ENCODE measurements at places on chromosomes 1 and 21.

DNA sequence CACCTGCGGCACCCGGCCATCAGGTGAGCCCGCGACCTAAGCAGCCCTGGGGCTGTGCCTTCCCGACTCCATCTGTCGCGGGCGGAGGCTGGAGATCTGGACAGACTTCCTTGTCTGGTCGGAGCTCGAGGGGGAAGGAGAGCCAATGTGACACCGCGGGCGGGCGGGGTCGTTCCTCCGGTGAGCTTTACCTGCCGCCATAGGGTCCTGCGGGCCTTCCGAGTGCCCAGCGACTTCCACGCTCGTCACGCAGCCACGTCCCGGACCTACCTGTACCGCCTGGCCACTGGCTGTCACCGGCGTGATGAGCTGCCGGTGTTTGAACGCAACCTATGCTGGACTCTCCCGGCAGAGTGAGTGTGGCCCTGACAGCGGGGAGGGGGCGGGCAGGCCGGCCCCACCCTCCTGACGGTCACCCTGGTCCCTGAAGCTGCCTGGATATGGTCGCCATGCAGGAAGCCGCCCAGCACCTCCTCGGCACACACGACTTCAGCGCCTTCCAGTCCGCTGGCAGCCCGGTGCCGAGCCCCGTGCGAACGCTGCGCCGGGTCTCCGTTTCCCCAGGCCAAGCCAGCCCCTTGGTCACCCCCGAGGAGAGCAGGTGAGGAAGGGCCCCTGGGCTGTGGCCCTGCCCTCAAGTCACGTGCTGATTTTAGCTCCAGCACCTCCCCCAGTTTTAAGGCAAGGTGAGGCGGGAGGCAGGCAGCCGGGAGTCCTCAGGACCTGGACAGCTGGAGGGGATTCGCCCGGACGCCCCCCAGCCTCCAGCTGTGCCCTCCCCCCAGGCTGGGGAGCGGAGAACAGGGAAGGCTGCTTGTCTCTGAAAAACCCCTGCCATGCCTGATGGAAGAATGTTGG lies 1.1 kb downstream of the PUSL1 start:
- DNase-seq = no peak

GRCh38 chr1:107076841-107077240 lies 20.4 kb downstream of the PRMT6 start:
- DNase-seq = peak; percentile 81

GRCh38 chr1:13950637-13951036 lies 250.6 kb downstream of the PRDM2 start:
- no peak for DNase-seq

GRCh38 chr1:163072658-163073057 lies 3.5 kb downstream of the RGS4 start:
- DNase-seq = peak; percentile 51

- no peak for DNase-seq
Measured at GRCh38 chr1:218890451-218890850, 283.2 kb upstream of the LYPLAL1 start.

GRCh38 chr1:201719812-201720521 lies 109.0 kb upstream of the IPO9 start:
- peak; percentile 76 for DNase-seq

DNA sequence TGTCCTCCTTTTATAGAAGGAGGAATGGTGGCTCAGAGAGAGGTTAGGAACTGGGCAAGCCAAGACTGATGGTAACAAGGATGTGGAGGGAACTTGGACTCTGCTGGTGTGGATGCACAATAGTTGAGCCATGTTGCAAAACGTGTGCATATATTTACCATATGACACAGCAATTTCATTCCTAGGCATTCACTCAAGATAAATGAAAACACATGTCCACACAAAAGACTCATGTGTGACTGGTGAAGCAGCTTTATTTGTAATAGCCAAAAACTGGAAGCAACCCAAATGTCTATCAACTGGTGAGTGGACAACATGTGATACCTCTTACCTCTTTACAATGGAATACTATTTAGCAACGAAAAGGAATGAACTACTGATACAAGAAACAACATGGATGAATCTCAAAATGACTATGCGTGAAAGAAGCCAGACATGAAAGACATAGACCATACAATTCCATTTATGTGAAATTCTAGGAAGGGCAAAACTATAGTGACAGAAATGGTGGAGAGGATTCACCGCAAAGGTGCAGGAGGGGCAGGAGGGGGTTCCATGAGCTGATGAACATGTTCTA lies 36.2 kb downstream of the CAMK2N1 start:
- peak; percentile 88 for DNase-seq

DNA sequence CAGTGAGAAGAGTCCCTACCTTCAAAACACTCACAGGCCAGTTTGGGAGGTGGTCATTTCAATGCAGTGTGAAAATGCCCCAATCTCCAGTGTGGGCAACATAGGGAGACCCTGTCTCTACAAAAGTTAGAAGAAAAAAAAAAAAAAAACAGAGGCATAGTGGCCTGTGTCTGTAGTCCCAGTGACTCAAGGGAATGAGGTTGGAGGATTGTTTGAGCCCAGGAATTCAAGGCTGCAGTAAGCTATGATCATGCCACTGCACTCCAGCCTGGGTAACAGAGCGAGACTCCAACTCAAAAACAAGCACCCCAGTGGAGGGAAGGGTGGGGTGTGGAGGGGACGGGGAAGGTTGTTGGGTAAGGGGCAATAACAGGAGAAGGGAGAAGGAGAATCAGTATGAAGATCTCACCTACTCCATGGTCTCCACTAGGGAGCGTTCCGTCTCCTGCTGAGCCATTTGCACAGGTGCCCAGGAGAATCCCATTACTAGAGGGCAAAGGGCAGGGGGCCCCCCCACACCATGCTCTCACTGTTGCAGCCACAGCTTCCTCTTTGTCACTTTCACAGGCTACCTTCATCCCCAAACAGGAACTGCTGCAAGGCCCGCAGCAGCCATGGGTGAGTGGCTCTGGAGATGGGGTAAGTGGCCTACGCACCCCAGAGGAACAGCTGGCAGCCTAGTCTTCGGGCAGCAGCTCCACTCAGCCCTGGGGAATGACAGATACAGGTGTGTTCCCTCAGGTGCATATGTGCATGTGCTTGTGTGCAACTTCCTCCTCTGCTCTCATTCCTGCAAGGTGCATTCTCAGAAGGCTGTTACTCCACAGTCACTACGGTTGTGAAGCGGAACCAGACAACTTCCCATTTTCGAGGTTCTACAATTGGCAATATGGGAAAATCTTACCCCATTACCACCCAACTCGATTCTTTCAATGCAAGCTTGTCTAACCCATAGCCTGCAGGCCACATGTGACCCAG lies 87.9 kb upstream of the LYST start:
- DNase-seq = peak; percentile 27

GRCh38 chr1:28519946-28520725 lies 14.3 kb downstream of the RCC1 start:
- no peak for DNase-seq

DNA sequence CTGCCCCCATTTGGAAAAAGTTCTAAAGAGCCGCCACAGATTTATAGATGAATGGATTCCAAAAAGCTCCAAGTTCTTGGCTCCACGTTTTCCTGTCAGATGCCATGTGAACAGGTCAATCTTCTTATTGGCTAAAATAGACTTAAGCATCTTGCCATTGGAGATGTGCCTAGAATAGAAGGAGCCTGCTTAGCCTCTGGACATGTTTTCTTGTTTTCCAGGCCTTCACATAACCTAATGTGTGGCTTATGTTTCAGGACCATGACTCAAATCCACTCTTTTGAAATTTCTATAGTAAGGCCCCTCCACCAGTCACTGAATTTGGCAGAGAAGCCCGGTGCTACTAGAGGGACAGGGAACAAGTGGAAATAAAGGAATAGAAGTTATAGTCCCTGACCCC lies 31.5 kb downstream of the PHC2 start:
- no peak for DNase-seq

DNA sequence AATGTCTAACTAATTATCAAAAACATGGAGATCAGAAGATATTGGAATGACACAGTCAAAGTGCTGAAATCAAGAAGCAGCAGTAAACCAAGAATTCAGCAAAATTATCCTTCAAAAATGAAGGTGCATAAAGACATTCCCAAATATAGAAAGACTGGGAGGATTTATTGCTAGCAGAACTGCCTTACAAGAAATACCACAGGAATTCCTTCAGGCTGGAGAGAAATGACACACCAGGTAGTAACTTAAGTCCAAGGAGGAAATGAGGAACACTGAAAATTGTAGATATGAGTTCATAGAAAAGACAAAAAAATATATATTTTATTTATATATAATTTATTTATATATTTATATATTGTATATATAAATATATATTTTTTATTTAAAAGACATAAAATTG lies 217.2 kb downstream of the RPS6KC1 start:
- peak; percentile 82 for DNase-seq

GRCh38 chr1:87045761-87046304 lies 131.4 kb downstream of the HS2ST1 start:
- DNase-seq = peak; percentile 31

- DNase-seq = no peak
Measured at GRCh38 chr1:198116069-198116468, 40.7 kb upstream of the NEK7 start.

DNA sequence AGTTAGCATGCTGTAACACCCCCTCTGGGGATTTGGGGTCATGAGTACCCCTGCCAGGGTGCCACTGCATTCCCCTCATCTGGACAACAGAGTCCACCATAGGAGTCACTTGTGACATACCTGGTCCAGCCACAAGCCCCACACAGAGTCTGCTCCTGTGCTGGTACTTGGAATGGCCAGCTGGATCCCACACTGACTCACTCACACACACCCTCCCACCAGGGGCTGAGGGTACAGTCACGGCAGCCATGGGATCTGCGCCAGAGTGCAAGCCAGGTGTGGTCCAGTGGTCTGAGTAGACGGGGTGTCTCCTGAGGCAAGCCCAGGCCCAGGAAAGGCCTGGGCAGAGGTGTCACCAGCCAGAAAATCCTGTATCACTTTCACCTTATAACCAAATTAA lies 67.7 kb downstream of the MRPL39 start:
- no peak for DNase-seq

DNA sequence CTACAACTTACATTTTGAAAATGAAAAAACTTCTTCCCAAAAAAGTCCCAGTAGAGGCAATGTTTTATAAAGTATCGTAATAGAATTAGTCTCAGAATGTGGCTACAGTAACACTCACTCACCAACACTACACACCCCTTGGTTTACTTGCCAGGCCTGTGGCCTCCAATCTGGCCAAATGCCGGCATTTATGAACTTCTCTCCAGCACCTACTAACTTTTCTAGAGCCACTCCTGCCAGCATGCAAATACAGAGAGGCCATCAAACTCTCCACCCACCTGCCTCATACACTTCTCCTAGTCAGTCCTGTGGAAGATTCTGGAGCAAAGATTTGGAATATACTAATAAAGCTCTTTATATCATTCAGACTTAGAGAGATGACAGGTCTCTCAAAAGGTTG lies 32.3 kb downstream of the STPG1 start:
- DNase-seq = no peak

Measured in fibroblast of skin of abdomen (primary cell).